ENCODE measurements at places on chromosomes 5 and 9. TPM values are rescaled to one million over a fixed set of nuclear protein-coding genes. Genes with fewer than 3 reads are reported as not detected.

MPDZ gene
- 16.8 TPM for total RNA-seq

CAVIN4 gene
- 0.08 TPM for total RNA-seq

MRPL36 gene
- 75.0 TPM for total RNA-seq

NR2F1-AS1 gene
- total RNA-seq, result 0.11 TPM

ENTPD2 gene
- 0.39 TPM for total RNA-seq

ASPN gene
- total RNA-seq, result not detected

GRXCR2 gene
- total RNA-seq, result not detected

PCDHB15 gene
- total RNA-seq, result 0.04 TPM

UGT3A1 gene
- not detected for total RNA-seq

LURAP1L gene
- total RNA-seq, result 3.3 TPM

SET gene
- 299 TPM for total RNA-seq

FOXD4 gene
- 0.65 TPM for total RNA-seq

NNT gene
- total RNA-seq, result 21.3 TPM

PSMD5 gene
- 27.3 TPM for total RNA-seq

SLC36A2 gene
- total RNA-seq, result not detected

PFN3 gene
- total RNA-seq, result not detected

IFNA21 gene
- total RNA-seq, result not detected

ADAMTSL1 gene
- total RNA-seq, result 9.3 TPM

ZER1 gene
- 26.9 TPM for total RNA-seq

LCN15 gene
- total RNA-seq, result not detected

FAM78A gene
- 0.49 TPM for total RNA-seq

TAF11L14 gene
- not detected for total RNA-seq

OGN gene
- not detected for total RNA-seq

SHOC1 gene
- total RNA-seq, result not detected

ROPN1L gene
- 0.08 TPM for total RNA-seq

SLC46A2 gene
- total RNA-seq, result not detected

ADRA1B gene
- total RNA-seq, result 0.78 TPM

NOXA1 gene
- total RNA-seq, result not detected

OR1J2 gene
- not detected for total RNA-seq

DMGDH gene
- total RNA-seq, result not detected

KIF4B gene
- not detected for total RNA-seq

AFAP1L1 gene
- total RNA-seq, result 10.5 TPM

GABRP gene
- not detected for total RNA-seq

HTR4 gene
- total RNA-seq, result not detected

ARHGEF39 gene
- total RNA-seq, result 7.8 TPM

TNFSF8 gene
- not detected for total RNA-seq
